ENCODE measurements at places on chromosomes 6 and 20.

GRCh38 chr20:54914995-54915394 lies 439.6 kb downstream of the DOK5 start:
- DNase-seq: no peak

GRCh38 chr6:71292001-71292400 lies 3.4 kb downstream of the OGFRL1 start:
- DNase-seq: peak; percentile 15

DNA sequence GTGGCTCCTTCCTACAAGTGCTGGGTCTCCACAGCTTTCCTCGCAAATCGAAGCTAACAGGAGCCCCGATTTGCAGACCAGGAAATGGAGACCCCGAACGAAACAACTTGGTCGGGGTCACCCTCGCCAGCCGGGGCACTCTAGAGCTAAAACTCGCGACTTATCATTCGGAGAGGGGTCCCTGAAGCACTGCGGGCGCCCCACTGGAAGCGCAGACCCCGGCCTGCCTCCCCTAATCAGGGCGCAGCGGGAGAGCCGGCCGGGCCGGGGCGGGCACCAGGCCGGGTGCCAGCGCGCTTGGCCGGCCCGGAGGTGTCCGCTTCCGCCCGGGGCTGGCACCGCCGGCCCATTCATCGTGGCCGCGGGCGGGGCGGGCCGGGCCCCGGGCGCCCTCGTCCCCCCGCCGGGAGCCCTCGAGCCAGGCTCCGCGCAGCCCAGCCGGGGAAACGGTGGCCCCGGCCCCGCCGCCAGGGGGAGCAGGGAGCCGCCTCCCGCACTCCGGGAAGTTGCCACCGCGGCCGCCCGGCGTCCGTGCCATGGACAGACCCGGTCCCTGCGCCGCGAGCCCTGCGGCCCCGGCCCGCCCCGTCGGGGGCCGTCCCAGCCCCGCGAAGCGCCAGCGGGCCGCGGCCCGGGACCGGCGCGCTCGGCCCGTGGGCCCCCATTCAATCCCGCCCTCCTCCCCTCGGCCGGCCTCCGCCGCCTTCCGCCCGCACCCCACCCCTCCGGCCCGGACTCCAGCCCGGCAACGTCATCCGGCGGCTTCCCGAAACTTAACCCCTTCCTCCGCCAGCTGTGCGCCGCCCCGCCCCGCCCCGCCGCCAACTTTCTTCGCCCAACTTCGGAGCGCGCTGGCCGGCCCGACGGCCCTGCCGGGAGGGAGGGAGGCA lies 961 bp downstream of the RRBP1 start:
- DNase-seq: peak; percentile 83

DNA sequence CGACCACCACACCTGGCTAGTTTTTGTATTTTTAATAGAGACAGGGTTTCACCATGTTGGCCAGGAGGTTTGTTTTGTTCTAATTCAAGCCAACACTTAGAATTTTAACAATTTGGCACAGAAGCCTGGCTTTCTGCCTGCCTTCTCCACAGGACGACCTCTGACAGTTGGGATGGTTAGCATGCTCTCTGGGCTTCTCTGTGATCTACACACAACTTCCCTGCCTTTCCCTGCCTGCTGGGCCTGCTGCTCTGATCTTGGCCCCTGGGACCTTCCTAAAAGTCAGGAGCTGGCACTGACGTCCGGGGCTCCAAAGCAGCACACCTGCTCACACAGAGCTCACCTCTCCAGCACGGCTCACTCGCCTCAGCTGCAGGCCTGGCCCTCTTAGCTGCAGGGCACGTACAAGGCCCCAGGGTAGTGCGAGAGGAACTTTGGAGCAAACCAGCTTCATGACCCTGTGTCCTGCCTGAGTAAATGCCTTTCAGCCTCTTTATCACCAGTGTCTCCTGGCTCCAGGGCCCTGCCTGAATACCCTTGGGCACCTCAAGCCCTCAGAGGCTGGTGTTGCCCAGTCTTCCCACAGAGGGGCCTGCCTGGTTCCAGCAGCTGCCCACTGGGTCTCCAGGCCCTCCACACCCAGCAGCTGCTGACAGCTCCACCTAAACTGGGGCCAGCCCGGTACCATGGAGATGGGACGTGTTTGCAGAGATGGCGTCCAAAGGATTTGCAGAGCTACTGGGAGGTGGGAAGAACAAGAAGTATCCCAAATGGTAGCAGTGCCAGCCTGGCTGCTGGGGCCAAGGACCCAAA lies 96.0 kb downstream of the PSMB1 start:
- no peak for DNase-seq

DNA sequence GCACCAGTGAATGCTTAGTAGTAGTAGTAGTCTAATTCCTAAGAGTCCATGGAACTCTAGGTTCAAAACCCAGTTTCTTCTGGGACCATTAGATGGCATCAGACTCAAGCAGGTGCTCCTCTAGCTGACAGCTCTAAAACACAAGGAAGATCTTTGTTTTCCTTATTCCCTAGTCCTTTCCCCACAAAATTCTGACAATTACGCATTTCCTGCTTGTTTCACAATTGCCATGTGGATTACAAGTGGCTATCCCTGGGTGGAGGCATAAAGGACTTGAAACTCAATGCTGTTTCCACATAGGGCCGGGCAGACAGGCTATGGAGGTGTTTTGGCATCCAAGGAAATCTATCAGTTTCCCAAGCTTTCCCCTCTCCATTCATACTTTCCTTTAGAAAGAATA lies 9.2 kb upstream of the HLA-DOB start:
- peak; percentile 81 for DNase-seq

DNA sequence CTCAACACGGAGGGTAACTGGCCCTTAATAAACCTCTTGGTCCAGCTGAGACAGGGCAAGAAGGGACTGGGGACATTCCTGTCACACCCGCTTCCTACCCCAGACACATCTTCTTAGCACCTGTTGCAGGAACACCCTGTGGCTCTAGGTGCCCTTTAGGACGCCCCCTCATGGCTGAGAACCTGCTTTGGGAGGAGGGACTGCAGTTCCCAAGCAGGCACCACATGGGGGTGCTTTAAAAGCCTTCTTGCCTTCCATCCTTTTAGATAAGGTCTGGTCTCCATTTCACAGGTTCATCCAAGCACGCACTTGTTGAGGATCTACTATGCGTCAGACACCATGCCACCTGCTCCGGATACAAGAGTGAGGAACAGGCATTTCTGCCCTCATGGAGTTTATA lies 26.6 kb downstream of the NSFL1C start:
- DNase-seq: peak; percentile 33

- no peak for DNase-seq
Measured at GRCh38 chr6:37105148-37106050, 64.6 kb upstream of the PIM1 start.

- DNase-seq: no peak
Measured at GRCh38 chr6:121000381-121000780, 333.9 kb downstream of the TBC1D32 start.

- peak; percentile 94 for DNase-seq
Measured at GRCh38 chr6:139334806-139335446, 39.5 kb downstream of the CITED2 start.

DNA sequence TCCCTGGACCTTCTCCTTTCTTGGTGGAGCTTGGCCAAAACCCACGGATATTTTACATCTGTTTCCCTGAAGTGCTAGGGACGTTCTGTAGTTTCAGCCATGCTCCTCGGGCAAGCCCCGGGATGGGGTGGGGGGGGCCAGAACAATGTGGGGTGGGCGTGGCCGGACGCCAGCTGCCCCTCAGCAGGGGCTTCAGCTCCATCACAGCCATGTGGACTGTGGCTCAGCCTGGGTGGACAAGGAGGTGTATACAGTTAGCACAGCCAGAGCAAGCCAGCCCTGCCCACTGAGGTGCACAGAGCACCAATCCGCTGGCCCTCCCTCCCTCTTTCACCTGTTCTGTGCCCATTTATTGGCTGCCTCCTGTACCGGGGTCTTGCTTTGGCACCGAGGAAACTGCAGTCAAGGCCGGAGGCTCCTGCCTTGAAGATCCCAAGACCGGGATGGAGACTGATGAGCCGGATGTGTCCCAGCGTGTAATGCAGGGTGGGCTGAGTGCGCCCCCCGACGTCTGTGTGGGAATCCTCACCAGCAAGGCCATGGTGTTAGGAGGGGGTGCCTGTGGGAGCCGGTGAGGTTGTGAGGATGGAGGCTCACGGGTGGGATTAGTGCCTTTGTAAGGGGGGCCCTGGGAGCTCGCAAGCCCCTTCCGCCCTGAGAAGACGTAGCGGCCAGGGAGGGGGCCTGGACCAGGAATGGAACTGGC lies 28.0 kb downstream of the FRMD1 start:
- DNase-seq: no peak

GRCh38 chr6:122869437-122870024 lies 80.5 kb downstream of the SMPDL3A start:
- peak; percentile 59 for DNase-seq

- no peak for DNase-seq
Measured at GRCh38 chr6:47303861-47304260, 5.8 kb downstream of the TNFRSF21 start.

GRCh38 chr20:5656126-5656525 lies 94.1 kb upstream of the SHLD1 start:
- no peak for DNase-seq

- DNase-seq: peak; percentile 43
Measured at GRCh38 chr6:87483929-87484328, 11.2 kb downstream of the SLC35A1 start.

GRCh38 chr6:95519228-95520037 lies 57.9 kb upstream of the MANEA start:
- no peak for DNase-seq

DNA sequence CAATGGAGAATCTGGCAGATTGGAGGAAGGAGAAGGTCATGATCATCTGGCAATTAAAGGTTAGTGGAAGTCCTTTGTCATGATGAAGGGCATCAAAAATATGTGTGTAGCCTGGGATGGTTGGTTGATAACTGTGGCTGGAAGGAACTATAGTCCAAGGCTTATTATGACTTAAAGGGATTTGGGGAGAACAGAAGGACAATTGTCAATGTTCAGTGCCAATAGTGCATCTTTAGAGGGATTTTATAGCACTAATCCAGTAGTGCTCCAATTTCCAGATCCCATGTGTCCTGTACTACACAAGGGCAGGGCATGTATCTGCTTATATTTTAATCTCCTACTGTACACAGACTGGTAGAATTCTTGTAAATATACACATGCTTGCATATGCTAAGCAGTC lies 5.0 kb upstream of the ZBTB24 start:
- no peak for DNase-seq

DNA sequence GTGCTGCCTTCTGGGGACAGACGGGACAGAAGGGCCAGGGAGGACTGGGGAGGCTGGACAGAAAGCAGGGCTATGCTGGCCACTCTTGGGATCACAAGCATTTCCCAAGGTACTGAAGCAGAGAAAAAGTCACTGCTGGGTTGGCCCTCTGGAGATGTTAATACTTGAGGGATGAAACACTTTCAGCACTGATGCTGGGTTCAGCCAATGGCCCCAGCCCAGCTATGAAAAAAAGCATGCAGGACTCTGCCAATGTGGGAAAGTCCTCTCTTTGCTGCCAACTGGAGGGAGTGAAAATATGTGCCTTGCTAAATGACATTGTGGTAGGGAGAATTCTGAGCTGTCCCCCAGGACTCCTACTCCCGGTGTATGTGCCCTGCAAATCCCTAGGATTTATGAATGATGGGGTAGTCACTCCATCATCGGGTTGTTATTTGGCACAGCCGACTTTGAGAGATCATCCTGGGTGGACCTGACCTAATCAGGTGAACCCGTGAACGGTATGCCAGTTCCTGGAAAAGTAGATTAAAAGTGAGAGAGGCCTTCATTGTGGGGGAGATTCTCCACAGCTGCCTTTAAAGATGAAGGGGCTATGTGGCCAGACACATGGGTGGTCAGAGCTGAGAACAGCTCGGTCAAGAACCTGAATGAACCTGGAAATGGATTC lies 119.9 kb upstream of the TRAF3IP2 start:
- DNase-seq: no peak

GRCh38 chr6:52087498-52087999 lies at the start of gene PKHD1:
TSS of gene PKHD1 (minus strand) at chr6:52087613. CDS start at chr6:52084933, 2,680 bp downstream.
- DNase-seq: peak; percentile 9

DNA sequence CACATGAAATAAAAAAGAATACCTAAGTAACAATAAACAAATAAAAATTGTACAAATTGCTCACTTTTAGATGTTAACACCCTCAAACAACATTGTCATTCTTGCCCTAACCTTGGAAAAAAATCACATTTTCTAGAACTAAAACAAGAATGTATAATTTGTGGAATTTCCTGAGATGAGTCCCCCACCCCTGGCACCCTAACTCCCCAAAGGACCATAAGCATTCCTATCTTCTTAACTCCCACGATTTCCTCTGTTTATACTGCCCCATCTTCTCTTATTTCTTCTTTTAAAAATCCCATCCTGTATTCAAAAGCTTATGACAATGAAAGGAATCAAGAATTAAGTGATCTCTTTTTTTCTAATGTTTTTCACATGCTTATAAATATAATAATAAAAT lies 70.9 kb downstream of the IBTK start:
- no peak for DNase-seq

GRCh38 chr6:40831381-40831780 lies 207.6 kb downstream of the UNC5CL start:
- DNase-seq: no peak

- peak; percentile 35 for DNase-seq
Measured at GRCh38 chr6:131792091-131792496, 15.7 kb upstream of the ENPP1 start.

DNA sequence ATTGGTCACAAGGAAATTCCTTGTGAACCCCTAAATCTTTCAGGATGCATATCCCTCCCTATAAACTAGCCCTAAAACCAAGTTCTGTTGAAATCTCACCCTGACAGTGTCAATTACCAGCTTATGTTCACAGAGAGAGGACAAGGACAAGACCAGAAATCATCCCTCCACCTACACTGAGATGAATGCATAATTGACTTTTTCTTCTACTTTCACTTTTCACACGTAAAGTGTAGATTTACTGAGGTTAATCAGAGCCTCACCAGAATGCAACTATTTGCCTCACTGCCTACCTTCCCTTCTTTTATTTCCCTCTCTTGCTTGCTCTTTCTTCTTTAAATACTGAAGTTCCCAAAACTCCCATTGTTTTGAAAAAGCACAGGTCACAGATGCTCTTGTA lies 15.3 kb upstream of the NKAIN2 start:
- no peak for DNase-seq

DNA sequence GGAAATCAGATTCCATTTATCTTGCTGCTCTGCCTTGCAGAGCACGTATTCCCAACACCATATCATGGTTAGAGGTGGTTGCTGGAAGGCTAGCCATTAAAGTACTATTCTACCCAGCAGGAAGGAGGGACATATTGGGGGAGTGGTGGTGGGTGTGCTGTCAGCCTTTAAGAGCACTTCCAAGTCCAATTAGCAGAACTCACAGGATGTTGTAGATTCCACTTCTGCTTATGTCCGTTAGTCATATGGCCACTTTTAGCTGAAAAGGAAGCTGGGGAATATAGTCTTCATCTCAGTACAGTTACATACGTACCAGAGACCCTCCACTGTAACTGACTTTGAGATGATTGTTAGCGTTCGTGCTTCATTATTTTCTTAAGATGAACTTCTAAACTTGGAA lies 94.4 kb downstream of the SAMD3 start:
- no peak for DNase-seq

GRCh38 chr20:51389543-51390264 lies 152.8 kb downstream of the NFATC2 start:
- no peak for DNase-seq

Measured in HCEC 1CT (cell line).